ENCODE measurements at places on chromosomes 3 and 15.

GRCh38 chr15:22958487-22959280 lies 21.5 kb downstream of the CYFIP1 start:
- DNase-seq = no peak

DNA sequence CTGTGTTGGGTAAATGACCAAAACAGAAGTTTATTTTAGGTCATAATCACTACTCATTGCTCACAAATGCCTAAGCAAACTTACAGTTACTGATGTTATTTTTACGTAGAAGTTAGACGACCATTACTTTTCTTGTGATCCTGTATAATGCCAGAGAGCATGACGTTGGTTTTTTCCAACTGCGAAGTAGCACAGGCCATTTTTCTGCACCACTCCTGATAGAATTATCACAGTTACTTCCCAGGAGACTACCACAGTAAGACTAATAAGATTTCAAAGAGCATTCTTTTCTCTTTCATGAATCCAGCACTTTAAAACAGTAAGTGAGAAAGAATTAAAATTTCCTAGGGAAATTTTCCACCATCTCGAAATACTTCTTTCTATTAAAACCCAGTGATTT lies 19.8 kb downstream of the CD200 start:
- no peak for DNase-seq

GRCh38 chr3:63624941-63625560 lies 27.4 kb upstream of the SNTN start:
- no peak for DNase-seq

- peak; percentile 36 for DNase-seq
Observed at GRCh38 chr15:84979651-84980050, 2.0 kb upstream of the PDE8A start.
